Esophagus muscularis mucosa (tissue), 4 donors: ENCODE measurements at places on chromosomes 2 and 18. TPM values are rescaled to one million over a fixed set of nuclear protein-coding genes. Genes with fewer than 3 reads are reported as not detected.
A peak's percentile ranks its signal among the peaks of the same experiment; 100 is the strongest.

ACKR3 gene
- total RNA-seq, result 52.9 TPM

ADAM23 gene
- total RNA-seq, result 2.7 TPM

DUSP19 gene
- total RNA-seq, result 4.6 TPM

DNA sequence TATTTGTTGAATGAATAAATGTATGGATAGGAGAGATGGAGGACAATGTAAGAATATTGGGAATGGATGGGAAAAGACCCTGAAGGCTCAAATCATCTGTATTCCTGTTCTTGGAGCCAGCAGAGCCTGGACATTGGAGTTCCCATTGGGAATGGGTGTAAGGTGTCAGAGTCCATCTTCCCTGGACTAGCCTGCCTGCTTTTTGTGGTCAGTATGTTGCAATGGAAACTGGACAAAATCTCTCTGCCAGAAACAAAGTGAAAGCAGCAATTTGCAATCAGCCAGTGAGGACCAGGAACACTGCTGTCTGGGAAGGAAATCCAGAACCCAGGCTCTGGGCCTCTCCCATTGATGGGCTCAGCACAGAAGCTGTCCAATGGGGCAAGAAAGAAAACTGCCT, 83.5 kb upstream of the SKOR2 start:
- no peak for DNase-seq
- no peaks in the 10 kb centered on the region for H3K4me1 ChIP-seq
- no peak overlapping the region for H3K4me3 ChIP-seq
- H3K27ac ChIP-seq, result no peak overlapping the region
- no peaks in the 10 kb centered on the region for H3K27me3 ChIP-seq

DNA sequence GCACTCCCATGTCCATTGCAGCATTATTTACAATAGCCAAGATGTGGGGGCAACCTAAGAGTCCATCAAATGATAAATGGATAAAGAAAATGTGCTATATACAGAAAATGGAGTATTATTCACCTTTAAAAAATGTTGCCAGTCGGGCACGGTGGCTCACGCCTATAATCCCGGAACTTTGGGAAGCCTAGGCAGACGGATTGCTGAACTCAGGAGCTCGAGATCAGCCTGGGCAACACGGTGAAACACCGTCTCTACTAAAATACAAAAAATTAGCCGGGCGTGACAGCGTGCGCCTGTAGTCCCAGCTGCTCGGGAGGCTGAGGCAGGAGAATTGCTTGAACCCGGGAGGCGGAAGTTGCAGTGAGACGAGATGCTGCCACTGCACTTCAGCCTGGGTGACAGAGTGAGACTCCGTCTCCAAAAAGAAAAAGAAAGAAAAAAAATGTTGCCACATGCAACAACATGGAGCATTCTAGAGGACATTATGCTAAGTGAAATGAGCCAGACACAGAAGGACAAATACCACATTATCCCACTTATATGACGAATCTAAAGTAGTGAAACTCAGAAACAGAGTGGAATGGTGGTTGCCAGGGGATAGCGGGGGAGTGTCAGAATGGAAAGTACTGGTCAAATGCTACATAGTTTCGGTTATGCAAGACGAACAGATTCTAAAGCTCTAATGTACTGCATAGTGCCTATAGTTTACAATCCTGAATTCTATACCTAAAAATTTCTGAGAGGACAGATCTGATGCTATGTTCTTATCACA, 1385.6 kb upstream of the TMEFF2 start:
- no peaks in the 10 kb centered on the region for H3K36me3 ChIP-seq
- H3K4me3 ChIP-seq, result no peak overlapping the region
- H3K27ac ChIP-seq, result no peak overlapping the region
- H3K4me1 ChIP-seq, result no peaks in the 10 kb centered on the region
- H3K27me3 ChIP-seq, result no peaks in the 10 kb centered on the region

DNA sequence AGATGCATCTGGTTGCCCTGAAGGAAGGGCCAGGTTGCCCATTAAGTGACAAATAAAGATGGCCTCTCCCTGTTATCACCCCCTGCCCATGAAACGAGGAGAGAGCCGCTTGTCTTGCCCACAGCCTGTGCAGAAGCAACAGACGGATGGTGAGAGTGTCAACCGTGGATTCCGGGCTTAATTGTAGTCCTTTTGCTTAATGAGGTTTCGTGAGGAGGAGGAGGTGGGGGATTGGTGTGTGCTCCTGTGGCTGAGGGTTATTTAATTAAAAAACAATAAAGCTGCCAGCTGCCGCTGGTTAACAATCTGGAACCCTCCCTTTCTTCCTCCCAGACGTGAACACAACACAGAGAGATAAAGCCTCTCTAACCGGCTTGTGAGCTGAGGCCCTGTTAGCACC, 188.0 kb upstream of the PARD3B start:
- no peaks in the 10 kb centered on the region for H3K27me3 ChIP-seq
- no peak overlapping the region for H3K4me3 ChIP-seq
- no peak overlapping the region for H3K27ac ChIP-seq
- no peak for DNase-seq

GRCh38 chr18:58148954-58149471, 105.0 kb downstream of the NEDD4L start:
- no peaks in the 10 kb centered on the region for H3K27me3 ChIP-seq
- H3K4me3 ChIP-seq, result no peak overlapping the region
- H3K4me1 ChIP-seq, result peaks cover 25% of the 10 kb centered on the region
- no peak for DNase-seq

DNA sequence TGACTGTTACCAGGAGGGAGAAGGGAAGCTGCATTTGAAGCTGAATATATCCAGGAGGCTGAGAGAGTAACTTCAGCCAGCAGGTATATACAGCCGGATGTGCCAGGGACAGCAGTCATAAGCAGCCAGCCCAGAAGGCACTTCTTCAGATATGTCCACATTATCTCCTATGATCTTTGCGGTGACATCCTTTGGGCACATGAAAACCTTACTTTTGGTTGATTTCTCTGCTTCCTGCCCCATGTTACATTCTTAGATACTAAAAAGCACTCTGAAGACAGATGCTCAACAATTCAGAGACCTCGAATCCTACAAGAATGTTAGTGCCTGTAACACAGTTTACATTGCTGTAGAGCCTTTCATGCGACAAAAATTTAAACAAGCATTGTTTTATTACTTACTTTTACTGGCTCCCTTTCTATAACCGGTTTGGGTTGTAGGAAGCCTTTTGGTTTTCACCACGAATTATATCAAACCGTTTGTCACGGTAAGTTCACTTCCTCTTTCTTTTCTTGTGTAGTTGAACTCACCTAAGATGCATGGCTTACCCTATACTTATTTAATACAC, 50.3 kb upstream of the TLK1 start:
- H3K27ac ChIP-seq, result no peak overlapping the region
- H3K4me1 ChIP-seq, result peaks cover 10% of the 10 kb centered on the region
- no peaks in the 10 kb centered on the region for H3K27me3 ChIP-seq
- peak overlapping the region; percentile 14 for H3K4me3 ChIP-seq
- no peaks in the 10 kb centered on the region for H3K36me3 ChIP-seq

- H3K27ac ChIP-seq, result no peak overlapping the region
- peaks cover 84% of the 10 kb centered on the region for H3K36me3 ChIP-seq
- no peaks in the 10 kb centered on the region for H3K4me1 ChIP-seq
- no peak overlapping the region for H3K4me3 ChIP-seq
- DNase-seq, result no peak
- no peaks in the 10 kb centered on the region for H3K27me3 ChIP-seq
These were observed 60.8 kb downstream of the ABCG8 start for GRCh38 chr2:43899589-43899988.

- DNase-seq, result no peak
- no peak overlapping the region for H3K27ac ChIP-seq
- no peaks in the 10 kb centered on the region for H3K27me3 ChIP-seq
- peaks cover 20% of the 10 kb centered on the region for H3K4me1 ChIP-seq
- H3K4me3 ChIP-seq, result no peak overlapping the region
- no peaks in the 10 kb centered on the region for H3K36me3 ChIP-seq
These were observed 72.0 kb upstream of the SH3BP4 start for GRCh38 chr2:234879671-234880455.

DNA sequence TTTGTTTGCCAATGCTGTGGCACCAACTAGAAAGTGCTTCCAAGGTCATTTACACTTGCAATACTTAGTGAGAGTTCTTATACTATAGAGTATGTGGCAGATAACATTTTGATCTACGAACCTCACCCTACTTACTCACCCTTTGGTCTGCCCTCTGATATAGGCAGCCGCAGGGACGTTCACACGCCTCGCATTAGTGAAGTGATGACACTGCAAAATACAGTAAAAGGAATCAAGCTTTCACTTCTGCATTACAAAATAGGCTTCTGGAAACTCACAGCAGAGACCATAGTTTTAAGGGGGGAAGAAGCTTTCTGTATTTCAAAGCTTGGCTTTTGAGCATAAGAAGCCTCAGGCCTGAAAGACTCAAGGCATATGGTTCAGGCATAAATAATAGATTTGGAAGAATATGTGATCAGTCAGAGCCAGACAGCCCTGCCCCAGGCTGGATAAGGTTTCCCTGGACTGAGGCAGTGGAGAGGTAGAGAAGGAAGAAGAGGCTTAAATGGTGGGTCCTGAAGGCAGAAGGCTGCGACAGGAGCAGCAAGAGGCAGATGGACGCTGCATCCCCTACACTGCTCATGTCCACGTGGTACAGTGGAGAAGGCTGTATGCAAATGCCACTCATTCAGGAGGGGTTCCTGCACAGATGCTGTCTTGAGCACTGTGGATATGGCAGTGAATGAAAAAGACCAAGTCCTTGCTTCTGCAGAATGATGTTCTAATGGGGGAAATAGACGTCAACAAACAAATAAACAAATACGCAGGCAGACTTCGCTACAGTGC, 63.1 kb downstream of the FECH start:
- no peak overlapping the region for H3K27ac ChIP-seq
- H3K4me3 ChIP-seq, result no peak overlapping the region
- H3K4me1 ChIP-seq, result no peaks in the 10 kb centered on the region
